ENCODE measurements at places on chromosomes 2 and 18. TPM values are rescaled to one million over a fixed set of nuclear protein-coding genes. Genes with fewer than 3 reads are reported as not detected.
A peak's percentile ranks its signal among the peaks of the same experiment; 100 is the strongest.

Gene TTL
- 44.3 TPM for total RNA-seq

Gene NEB
- 0.55 TPM for total RNA-seq

Gene ZC3H8
- 14.0 TPM for total RNA-seq

Gene AGXT
- total RNA-seq, result 0.12 TPM

Gene MC2R
- not detected for total RNA-seq

Gene MYCN
- total RNA-seq, result 0.45 TPM

Gene FAM237A
- 2.0 TPM for total RNA-seq

Gene TUBB8B
- total RNA-seq, result not detected

GRCh38 chr2:29213888-29214291 is 98.7 kb downstream of the CLIP4 start:
- no peak for DNase-seq

- DNase-seq, result no peak
Observed at GRCh38 chr2:62143696-62144095, 52.2 kb upstream of the B3GNT2 start.

DNA sequence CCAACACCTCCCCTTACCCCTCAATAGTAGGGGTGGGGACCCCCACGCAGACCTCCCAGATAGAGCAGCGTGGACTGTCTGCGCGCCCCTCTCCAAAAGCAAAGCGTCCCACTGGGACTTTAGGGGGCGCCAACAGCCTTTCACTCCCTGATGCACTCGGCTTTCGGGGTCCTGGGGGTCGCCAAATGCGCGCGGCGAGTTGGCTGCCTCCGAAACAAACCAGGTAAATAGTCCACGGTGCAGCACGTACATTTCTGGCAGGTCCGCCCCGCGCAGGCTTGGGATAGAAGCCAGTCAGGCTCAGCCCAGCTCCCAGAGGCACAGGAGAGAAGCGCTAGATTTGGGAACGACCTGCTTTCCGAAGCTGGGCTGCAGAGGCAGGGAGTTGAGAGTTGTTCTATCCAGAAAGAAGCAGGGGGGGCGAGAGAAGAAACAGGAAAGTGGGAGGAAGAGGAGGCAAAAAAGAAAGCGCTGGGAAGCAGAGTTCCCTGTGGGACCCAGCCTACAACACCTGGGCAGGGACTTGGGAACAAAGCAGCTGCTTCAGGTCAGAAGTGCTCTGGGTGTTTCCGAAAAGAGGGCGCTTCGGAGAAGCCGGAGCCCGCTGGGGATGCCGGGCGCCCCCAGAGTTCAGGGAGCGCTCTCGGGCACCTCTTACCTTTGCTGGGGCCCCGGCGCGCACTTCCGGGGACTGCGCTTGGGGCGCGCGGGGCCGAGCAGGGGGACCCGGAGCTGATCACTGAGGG is 544 bp downstream of the EVA1A start:
- DNase-seq, result peak; percentile 30

GRCh38 chr2:1494257-1494656 is 81.0 kb downstream of the TPO start:
- no peak for DNase-seq

- no peak for DNase-seq
Observed at GRCh38 chr2:135258193-135258592, 206.1 kb downstream of the RAB3GAP1 start.

DNA sequence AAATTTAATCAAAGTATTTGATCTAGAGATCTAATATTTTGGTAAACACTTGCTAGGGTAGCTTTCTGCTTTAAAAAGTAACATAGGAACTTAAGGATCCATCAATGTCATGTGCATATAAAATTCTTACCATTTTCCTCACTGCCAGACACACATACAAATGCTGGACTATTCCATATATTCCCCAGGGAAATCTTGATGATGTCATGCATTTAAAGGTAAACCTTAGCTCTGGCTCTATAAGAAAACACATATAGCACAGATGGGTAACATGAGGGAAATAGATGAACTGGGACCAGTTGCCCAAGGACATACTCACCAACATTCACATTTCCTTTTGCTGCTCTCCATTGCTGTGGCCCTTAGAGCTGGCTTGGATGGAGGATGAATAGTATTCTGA is 79.1 kb upstream of the FMNL2 start:
- DNase-seq, result no peak

- no peak for DNase-seq
Observed at GRCh38 chr18:13232971-13233786, 14.6 kb downstream of the LDLRAD4 start.

GRCh38 chr18:63160172-63160995 is 159.2 kb downstream of the BCL2 start:
- DNase-seq, result no peak

DNA sequence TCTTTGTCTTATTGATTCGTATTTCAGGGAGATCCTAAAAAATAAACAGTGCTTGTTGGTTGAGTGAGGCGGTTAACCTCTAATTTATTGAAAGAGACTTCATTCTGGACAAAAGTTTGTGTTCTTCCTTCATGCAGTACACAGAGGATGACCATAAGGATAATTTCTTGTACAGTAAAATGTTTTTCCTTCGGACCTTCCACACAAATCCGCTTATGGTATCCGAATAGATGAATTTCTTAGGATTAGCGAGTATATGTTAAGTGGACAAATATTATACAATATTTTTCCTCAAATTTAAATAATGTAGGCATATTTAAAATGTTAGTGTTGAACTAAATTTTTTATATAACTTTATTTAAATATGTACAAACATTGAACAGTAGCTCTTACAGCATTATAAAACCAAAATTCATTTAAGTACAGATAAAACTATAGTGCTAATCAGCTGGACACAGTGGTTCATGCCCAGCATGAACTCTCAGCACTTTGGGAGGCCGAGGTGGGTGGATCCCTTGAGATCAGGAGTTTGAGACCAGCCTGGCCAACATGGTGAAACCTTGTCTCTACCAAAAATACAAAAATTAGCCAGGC is 84.4 kb downstream of the LPIN1 start:
- DNase-seq, result no peak

All from left ventricle myocardium superior (tissue), 1 donor.